ENCODE measurements at places on chromosomes 4 and X.
A peak's percentile ranks its signal among the peaks of the same experiment; 100 is the strongest.

DNA sequence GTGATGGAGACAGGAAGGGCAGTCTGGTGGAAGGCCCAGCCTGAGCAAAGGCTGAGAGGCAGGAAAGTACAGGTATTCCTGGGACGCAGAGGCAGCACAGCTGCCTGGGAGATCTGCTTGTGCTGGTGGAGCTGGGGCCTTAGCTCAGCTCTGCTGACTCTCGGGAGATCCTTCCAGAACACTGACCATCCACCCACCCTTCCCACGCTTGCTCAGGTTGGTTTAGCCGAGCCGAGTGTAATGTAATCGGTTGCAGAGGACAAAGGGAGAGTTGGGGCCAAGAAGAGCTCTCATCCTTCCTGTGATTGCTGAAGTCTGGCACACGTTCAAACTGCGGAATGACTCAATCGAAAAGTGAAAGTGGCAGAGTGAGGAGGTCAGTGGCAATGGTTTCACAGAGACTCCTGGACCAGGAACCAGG lies 43.1 kb upstream of the GPR78 start:
- DNase-seq, result peak; percentile 83

DNA sequence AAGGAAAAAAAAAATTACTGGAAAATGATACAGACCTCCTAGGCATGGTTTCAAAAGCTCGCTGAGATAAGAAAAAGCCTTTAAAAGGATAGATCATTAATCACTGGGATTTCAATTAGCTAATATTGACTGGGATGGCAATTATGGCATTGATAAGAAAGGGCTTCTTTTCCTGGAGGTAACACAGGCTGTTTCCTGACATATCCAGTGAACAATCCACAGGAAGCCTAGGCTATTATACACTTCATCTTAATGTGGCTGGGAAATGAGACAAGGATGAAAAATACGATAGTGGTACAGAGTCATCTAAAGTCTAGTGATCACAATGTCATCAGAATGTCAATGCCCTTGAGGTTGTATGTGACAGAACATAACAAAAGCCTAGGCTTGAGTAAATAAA lies 1579.3 kb downstream of the C4orf33 start:
- no peak for DNase-seq

- DNase-seq, result no peak
Measured at GRCh38 chr4:102598762-102599374, 97.7 kb downstream of the NFKB1 start.

GRCh38 chrX:108892501-108892900 lies 156.1 kb upstream of the IRS4 start:
- DNase-seq, result no peak

DNA sequence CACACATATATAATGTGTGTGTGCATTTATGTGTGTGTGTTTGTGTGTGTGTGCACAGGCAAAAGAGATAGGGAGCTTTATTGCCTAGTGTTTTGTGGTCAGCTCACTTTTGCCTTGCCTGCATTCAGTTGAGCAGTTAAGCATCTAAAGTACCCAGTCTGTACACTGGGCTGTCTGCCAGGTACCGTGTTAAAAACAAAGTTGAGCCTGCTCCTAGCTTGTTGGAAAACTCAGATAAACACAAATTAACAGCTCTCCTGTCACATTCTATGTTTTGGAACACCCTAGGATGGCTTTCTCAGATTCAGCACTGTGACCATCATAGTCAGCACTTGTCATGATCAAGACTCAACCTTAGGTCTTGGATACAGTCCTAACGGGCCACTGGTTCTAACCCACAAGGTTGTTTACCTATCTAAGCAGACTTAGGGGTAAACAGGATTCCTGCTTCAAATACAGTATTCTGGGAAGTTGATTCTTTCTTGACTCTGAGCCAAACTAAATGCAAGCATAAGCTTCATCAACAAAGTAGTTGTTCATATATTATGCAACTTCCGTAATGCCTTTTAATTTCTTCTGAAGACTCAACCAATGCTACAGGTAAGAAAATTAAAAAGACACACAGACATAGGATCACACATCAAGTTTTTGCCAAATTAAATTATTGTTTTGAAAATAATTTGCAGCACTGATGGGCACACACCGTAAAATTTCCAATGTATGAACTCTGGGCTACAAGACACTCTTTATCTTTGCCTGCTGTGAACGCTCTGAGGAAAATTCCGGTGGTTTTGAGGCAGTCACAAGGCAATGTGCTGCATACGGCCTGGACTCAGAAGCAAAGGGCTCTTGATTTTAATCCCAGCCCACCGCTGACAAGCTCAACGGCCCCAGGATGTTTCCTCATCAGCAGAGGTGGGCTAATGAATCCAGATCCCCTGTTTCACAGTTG lies 11.3 kb upstream of the CD99 start:
- no peak for DNase-seq

DNA sequence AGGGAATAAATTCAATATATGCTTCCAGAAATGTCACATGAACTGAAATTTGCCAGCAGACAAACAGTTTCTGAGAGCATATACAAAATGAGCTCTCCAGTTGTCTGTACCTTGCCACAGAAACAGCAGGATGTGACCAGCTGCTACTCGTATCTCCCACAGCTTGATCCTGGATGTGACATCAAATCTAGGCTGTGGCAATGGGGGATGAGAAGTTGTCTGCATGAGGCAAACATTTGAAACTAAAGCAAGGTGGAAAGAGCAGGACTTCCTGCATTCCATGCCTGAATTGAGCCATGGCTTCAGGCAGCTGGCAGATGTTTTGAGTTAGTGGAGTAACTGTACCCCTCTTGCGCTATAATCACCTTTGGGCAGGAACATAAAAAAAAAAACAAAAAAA lies 1724.0 kb downstream of the RPA4 start:
- DNase-seq, result no peak

DNA sequence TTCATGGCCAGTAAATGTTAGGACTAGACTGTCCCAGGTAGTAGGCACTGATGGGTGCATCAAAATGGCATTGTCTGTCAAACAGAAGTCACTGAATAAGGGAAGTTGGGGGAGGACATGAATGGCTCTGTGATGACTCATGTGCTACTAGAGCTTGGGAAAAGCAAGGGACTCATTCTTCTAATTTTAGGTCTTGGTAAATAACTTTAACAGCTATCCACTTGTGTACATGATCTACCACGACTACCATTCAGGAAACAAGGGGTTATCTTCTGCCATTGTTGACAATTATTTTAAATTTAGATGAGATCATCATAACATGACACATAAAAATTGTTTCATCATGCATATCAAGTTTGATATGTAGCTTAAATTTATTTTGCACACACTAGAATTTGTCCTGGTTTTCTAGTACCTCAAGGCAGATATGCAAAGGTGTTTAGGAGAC lies 6.3 kb downstream of the AREG start:
- no peak for DNase-seq

DNA sequence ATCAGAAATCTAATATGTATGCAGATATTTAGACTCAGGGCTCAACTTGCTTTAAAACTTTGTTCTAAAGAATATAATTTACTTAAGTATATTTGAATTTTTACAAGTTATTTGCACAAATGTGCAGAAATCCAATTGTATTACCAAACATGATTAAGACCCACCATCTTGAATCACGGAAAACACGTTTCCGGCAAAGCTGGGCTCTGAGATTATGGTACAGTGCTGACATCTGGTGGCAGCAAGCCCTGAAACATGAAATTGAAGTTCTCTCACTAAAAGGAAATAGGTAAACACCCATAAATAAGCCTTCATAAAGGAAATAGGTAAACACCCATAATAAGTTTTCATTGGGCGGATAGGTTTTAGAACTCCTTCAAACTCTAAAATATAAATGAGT lies 98.3 kb upstream of the MAOA start:
- DNase-seq, result peak; percentile 10

- DNase-seq, result no peak
Measured at GRCh38 chr4:147733716-147734344, 1.9 kb downstream of the ARHGAP10 start.

- no peak for DNase-seq
Measured at GRCh38 chrX:72545990-72546389, 26.7 kb downstream of the HDAC8 start.

GRCh38 chr4:53321984-53322289 lies 43.9 kb downstream of the SCFD2 start:
- DNase-seq, result no peak

GRCh38 chr4:99483636-99484035 lies 27.2 kb upstream of the C4orf17 start:
- DNase-seq, result no peak
